ENCODE measurements at places on chromosomes 16 and 17. TPM values are rescaled to one million over a fixed set of nuclear protein-coding genes. Genes with fewer than 3 reads are reported as not detected.
A peak's percentile ranks its signal among the peaks of the same experiment; 100 is the strongest.

DNA sequence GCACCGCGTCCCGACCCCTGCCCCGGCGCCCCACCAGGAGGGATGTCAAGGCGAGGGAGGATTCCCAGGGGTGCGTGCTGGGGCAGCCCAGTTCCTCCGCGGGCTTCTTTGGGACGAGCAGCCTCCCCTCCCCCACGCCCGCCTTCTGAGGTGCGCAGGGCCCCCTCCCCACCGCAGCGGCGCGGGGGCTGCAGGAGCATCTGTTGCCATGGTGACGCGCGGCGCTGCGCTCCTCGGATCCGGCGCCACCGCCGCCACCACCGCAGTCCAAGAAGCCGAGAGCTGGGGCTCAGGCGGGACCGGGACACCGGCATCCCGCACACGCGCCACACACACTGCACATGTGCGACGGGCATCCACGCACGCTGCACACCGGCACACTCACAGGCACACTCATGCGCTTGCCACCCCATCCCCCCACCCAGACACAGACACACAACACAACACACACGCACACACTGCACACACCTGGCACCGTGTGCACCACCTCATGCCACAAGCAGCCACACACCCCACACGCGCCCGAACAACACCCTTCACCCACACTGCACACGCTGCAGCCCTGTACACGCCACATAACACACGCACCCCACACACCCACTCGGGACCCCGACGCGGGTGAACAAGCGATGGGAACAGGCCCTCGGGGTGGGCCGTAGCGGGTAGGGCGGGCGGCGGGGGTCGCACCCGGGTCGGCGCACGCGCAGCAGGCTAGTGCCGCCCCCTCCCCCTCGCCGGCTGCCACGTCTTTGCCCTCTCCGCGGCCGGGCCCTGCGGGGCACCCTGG, 17.0 kb downstream of the ENPP7 start:
- no peak for DNase-seq

- DNase-seq = no peak
Observed at GRCh38 chr16:30472328-30472942, at the start of gene ITGAL. Gene ITGAL (plus strand): TSS chr16:30472742. CDS start chr16:30472838, 96 bp downstream.

Gene MFSD11
- 41.1 TPM for total RNA-seq

DNA sequence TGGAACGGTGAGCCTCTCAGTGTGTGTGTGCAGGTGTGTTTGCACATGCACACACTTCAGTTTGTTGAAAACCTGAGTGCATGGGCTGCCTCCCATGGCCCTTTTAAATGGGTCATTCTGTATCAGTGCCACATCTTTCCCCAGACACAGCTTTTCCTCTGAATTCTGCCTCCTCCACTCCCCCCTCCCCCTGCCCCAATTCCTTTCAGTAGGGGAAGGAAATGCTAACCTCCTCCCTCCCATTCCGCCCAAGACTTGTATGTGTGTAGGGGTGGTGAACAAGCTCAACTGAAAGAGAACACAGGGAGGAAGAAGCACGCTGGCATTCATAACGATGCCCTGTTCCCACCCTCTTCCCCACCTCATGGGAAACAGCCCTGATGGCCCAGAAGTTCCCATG, 34.3 kb downstream of the C17orf75 start:
- DNase-seq = no peak

DNA sequence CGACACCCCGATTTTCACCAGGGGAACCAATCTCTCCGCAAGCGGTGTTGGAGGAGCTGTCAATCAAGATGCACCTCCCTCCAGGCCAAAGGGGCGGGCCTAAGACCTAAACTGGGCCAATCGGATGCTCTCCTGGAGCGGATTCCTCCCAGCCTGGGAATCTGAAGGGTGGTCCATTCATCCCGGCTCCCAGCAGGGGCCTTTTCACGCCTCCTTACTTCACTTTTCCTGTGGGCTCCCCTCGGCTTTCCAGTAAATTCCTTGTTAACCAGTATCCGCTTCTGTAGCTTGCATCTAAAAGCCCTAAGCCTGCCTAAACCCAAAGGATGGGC, 17.1 kb downstream of the C16orf74 start:
- no peak for DNase-seq

DNA sequence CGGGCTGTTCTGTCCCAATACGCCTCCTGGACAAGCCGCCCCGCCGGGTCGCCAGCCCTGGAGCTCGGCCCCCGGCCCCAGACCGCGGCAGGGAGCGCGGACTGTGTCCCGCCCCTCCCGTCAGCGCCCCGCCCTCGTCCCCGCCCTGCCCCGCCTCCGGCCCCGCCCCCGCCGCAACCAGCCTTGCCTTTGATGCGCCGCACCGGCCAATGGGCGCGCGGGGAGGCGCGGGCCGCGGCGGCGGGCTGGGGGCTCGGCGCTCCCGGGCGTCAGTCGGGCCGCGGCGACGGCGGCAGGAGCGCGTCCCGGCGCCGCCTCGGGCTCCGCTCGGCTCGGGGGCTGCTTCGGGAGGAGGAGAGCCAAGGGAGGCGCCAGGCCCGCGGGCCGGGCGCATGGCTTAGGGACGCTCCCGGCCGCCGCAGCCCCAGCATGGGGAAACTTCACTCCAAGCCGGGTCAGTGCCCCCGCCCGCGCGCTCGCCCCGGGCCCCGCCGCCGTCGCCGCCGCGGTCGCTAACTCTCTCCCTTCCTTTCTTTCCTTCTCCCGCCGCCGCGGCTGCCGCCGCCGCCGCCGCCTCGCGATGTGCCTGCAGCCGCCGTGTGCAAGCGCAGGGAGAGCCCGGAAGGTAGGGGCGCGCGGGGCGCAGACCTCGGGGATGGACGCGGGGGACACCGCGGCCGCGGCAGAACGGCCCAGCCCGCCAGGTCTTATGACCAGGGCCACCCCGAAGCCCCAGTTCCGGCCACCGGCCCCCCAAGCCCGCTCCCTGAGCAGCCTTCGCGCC, at the start of gene NKD1:
TSS of gene NKD1 (plus strand) at position 272 of the 784 bp plus-strand sequence. CDS start at position 430, 158 bp downstream.
- peak; percentile 38 for DNase-seq

Gene SNN
- total RNA-seq = 2.3 TPM

Gene KRTAP3-1
- not detected for total RNA-seq
